M059J (cell line): ENCODE measurements at places on chromosomes 2 and 18.

GRCh38 chr2:212928681-212929080 lies 222.7 kb downstream of the IKZF2 start:
- DNase-seq, result no peak

- DNase-seq, result no peak
These were observed 2.1 kb downstream of the SLC39A10 start for GRCh38 chr2:195659114-195659513.

GRCh38 chr2:172856606-172857005 lies 121.0 kb downstream of the RAPGEF4 start:
- DNase-seq, result no peak

GRCh38 chr2:237725661-237726060 lies 72.9 kb upstream of the RBM44 start:
- no peak for DNase-seq
